ENCODE measurements at places on chromosomes 6 and 20.

DNA sequence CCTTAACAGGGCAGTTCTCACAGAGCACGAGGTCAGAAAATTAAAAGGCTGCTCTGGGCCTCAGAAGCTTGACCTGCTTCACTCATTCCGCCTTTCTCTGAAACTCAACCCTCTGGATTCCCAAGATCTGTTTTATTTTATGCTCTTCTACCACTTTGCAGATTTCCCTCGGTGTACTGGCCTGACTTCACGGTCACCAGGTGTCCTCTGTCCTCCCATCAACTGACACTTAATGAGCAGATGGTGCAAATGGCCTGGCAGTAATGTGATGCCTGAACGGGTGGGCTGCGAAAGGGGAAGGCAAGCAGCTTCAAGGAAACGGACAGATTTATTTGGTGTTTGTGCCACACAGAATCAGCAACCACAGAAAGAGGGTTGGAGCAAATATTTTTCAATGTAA lies 169.7 kb upstream of the TFAP2D start:
- H3K36me3 ChIP-seq: no peaks in the 10 kb centered on the region
- H3K4me1 ChIP-seq: no peaks in the 10 kb centered on the region
- no peaks in the 10 kb centered on the region for H3K27me3 ChIP-seq
- no peak overlapping the region for H3K27ac ChIP-seq

- H3K27me3 ChIP-seq: no peaks in the 10 kb centered on the region
- no peak overlapping the region for H3K27ac ChIP-seq
- H3K4me1 ChIP-seq: no peaks in the 10 kb centered on the region
- no peaks in the 10 kb centered on the region for H3K36me3 ChIP-seq
These were observed 79.8 kb upstream of the ARID1B start for GRCh38 chr6:156697225-156697830.

DNA sequence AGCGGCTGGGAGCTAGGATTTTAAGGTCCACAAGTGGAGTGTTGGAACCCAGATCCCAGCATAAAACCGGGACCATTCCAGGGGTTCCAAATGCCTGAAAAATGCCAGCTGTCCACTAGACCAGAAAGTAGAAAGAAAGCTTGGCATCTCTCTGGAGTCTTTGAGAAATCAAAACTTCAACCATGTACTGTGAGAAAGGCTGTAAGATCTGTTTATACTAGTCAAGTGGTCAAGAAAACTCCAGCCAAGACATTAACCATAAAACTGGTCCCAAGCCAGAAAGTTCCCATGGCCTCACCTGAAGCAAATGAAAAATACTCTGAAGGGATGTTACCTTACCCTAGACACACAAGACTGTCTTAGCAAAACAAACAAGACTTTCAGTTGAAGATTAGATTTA lies 112.6 kb downstream of the DCDC2 start:
- no peak for DNase-seq
- H3K36me3 ChIP-seq: no peaks in the 10 kb centered on the region
- no peak overlapping the region for H3K27ac ChIP-seq
- no peak overlapping the region for H3K4me3 ChIP-seq
- no peaks in the 10 kb centered on the region for H3K4me1 ChIP-seq
- no peaks in the 10 kb centered on the region for H3K27me3 ChIP-seq

DNA sequence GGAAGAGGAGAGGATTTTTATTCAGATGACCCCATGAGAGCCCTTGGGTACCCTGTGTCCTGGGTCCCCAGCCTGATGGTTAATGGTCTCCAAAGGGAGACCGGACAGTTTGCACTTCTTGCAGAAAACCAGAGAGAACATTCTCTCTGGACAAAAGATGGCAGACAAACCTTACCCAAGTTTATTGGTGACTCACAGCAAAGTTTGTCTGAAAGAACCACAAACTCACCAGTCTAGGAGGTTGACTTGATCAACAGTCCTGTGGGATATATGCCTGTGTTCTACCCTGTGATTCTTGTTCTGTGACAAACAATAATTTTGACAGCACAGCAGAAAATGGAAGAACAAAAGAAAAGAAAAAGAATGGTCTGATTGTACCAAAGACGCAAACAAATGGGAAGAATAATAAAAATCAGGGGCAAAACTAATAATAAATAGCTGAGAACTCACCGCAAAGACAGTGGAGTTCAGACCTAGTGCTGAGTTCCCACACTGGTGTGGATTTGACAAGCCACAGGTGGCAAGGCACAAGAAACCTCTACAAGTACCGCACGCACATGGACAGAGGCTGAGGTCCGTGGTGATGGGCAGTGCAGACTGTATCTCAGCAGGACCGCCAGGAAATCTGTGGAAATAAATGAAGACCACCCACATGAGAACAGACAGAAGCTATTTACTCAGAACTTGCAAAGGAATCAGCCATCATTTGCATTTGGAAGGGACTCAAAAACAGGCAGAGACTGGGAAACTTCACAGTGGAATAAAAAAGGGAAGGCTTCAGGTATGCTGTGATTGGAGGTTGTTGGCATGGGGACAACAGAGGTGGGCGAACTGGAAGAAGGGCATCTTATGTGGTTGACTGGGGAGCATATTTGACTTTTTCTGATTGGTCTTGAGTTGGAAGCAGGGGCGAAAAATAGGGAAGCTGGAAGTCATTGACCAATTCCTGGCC lies 246.3 kb upstream of the RNF24 start:
- no peaks in the 10 kb centered on the region for H3K4me1 ChIP-seq
- H3K27me3 ChIP-seq: peaks cover 5% of the 10 kb centered on the region
- DNase-seq: no peak
- H3K4me3 ChIP-seq: no peak overlapping the region

DNA sequence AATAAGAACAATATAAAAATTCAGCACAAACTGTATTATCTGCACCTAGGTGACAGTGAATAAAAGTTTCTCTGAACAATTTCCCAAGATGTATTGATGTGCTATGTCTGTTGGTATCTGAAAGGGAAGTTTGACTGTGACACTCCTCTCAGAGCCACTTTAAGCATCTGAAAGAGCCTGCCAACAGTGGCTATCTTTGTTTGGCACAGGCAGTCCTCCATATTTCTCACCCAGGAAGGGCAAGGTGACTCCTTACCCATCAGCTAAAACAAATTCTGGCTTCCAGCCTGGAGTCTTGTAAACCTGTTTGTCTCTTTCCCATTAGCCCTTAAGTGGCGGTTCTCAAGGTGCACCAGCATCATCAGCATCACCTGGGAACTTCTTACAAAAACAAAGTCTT lies 122.4 kb upstream of the VGLL2 start:
- H3K27me3 ChIP-seq: no peaks in the 10 kb centered on the region
- H3K4me1 ChIP-seq: no peaks in the 10 kb centered on the region
- H3K4me3 ChIP-seq: no peak overlapping the region
- H3K36me3 ChIP-seq: no peaks in the 10 kb centered on the region
- H3K27ac ChIP-seq: no peak overlapping the region

DNA sequence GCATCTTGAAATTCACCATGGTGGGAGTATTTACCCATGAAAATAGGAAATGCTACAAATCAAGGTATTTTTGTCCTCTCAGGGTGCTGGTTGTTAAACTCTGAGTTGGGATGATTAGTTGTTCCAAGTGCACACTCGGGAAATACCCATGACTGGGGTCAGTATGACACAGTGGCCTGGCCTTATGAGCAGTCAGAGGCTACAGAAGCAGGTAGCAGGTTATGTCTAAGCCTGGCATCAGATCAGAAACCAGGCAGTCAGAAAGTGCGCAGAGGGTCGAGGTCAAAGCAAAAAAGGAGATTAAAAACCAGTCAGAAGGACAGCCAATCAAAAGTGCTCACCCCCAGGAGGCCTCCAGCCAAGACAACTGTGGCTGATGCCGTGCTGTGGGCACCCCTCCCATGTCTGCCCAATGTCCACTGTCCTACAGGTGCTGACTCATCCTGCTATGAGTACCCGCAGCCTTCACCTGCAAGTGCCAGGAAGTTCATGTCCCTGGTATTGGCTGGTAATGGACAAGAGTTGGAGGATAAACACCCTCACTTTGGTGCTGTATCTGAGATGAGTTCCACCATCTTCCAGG lies 117.4 kb upstream of the SLC24A3 start:
- H3K36me3 ChIP-seq: no peaks in the 10 kb centered on the region
- no peak for DNase-seq
- no peak overlapping the region for H3K4me3 ChIP-seq
- H3K27me3 ChIP-seq: no peaks in the 10 kb centered on the region
- no peak overlapping the region for H3K27ac ChIP-seq

GRCh38 chr20:51460569-51461265 lies 81.8 kb downstream of the NFATC2 start:
- H3K4me3 ChIP-seq: no peak overlapping the region
- H3K4me1 ChIP-seq: peaks cover 21% of the 10 kb centered on the region
- no peak overlapping the region for H3K27ac ChIP-seq
- H3K27me3 ChIP-seq: no peaks in the 10 kb centered on the region
- no peak for DNase-seq

- H3K27ac ChIP-seq: peak overlapping the region; percentile 65
- H3K36me3 ChIP-seq: no peaks in the 10 kb centered on the region
- DNase-seq: peak; percentile 53
- H3K27me3 ChIP-seq: no peaks in the 10 kb centered on the region
These were observed 13.8 kb downstream of the RNF144B start for GRCh38 chr6:18400831-18401446.

GRCh38 chr6:6968731-6969552 lies 138.8 kb upstream of the RREB1 start:
- no peak for DNase-seq
- no peaks in the 10 kb centered on the region for H3K4me1 ChIP-seq
- no peak overlapping the region for H3K27ac ChIP-seq
- H3K36me3 ChIP-seq: no peaks in the 10 kb centered on the region
- no peaks in the 10 kb centered on the region for H3K27me3 ChIP-seq
- H3K4me3 ChIP-seq: no peak overlapping the region

- H3K27ac ChIP-seq: no peak overlapping the region
- no peaks in the 10 kb centered on the region for H3K4me1 ChIP-seq
- no peak for DNase-seq
- no peak overlapping the region for H3K4me3 ChIP-seq
- H3K36me3 ChIP-seq: no peaks in the 10 kb centered on the region
These were observed 57.3 kb downstream of the DLL1 start for GRCh38 chr6:170233286-170234205.

GRCh38 chr20:22794200-22794599 lies 209.8 kb upstream of the FOXA2 start:
- H3K4me1 ChIP-seq: peaks cover 15% of the 10 kb centered on the region
- DNase-seq: no peak
- no peaks in the 10 kb centered on the region for H3K36me3 ChIP-seq

All from osteoblast (primary cell).